ENCODE measurements at places on chromosomes 3 and 15.
A peak's percentile ranks its signal among the peaks of the same experiment; 100 is the strongest.

DNA sequence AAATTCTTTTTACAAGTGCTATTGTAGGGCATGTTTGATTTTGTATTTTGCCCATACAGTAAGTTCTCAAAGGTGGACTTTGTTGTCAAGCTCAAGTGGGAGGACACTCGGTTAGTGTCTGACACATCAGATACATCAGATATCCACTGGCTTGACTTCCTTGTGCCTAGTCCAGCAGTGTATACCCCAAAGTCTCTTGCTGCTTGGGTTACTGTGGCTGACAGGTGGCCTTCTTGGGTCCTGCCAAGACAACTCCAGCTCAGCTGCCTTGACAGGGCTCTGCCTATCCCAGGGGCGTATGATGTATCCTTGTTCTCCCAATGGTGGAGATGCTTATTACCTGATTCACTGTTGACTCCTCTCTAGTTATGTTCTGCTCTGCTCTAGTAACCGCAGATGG, 214.9 kb downstream of the CBLB start:
- DNase-seq = no peak

- no peak for DNase-seq
These were observed 45.6 kb upstream of the NDUFB4 start for GRCh38 chr3:120550546-120550945.

DNA sequence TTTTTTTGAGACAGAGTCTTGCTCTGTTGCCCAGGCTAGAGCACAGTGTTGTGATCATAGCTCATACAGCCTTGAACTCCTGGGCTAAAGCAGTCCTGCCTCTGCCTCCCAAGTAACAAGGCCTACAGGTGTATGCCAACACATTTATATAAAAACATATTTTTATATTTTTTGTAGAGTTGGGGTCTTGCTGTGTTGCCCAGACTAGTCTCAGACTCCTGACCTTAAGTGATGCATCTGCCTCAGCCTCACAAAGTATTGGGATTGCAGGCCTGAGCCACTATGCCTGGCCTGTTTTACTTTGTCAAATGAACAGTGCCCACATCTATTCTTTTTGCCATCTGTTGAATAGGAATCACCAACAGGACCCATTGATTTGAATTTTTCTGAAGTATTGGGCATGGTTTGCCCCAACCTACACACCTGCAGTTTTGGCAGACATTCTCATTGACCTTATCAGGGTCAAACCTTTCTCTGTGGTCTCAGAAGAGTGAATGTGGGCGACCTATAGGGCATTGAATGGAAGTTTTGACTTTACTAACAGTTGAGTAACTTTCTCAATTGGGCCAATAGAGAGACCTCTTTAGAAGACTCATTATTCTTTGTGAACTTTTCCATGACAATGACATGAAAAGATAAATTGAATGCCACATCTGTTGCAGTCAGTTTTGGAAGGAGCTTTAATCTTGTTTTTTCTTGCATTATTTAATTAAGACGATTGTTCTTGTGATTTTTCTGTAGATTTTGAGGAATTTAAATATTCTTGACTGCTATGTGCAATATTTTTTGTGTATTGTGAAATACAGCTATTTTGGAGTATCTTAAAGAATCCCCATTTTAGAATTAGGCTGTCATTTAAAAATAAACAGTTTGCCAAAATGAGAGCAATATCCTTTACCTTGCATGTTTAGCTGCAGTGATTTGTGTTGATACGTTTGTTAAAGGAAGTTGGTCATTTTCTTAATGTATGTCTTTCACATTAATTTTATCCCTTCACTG, 2.7 kb downstream of the IREB2 start:
- DNase-seq = no peak

- DNase-seq = no peak
These were observed 15.7 kb upstream of the RPLP1 start for GRCh38 chr15:69436951-69437350.

GRCh38 chr3:116836286-116836685, 126.7 kb downstream of the TUSC7 start:
- DNase-seq = no peak

DNA sequence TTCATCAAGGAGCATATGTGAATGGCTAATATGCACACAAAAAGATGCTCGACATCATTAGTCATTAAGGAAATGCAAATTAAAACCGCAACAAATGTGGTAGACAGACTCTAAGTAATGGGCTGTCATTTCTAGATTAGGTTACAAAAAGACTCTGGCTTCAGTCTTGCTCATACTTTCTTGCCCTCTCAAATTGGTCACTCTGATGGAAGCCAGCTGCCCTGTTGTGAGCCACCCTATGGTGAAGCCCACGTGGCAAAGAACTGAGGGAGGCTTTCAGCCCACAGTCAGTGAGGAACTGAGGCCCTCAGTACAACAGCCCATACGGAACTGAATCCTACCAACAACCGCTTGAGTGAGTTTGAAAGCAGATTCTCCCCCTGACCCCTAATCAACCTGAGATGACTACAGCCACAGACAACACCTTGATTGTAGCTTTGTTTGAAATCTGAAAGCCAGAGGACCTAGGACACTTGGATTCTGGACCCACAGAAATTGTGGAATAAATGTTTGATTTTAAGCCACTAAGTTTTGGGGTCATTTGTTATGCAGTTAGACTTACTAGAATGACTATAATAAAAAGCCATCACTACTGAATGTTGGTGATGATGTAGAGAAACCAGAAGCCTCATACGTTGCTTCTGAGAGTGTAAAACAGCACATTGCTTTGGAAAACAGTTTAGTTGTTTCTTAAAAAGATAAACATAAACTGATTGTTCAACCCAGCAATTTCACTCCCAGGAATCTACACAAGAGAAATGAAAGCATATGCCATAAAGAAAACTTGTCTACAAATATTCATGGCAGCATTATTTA, 45.7 kb downstream of the EHHADH start:
- DNase-seq = no peak

DNA sequence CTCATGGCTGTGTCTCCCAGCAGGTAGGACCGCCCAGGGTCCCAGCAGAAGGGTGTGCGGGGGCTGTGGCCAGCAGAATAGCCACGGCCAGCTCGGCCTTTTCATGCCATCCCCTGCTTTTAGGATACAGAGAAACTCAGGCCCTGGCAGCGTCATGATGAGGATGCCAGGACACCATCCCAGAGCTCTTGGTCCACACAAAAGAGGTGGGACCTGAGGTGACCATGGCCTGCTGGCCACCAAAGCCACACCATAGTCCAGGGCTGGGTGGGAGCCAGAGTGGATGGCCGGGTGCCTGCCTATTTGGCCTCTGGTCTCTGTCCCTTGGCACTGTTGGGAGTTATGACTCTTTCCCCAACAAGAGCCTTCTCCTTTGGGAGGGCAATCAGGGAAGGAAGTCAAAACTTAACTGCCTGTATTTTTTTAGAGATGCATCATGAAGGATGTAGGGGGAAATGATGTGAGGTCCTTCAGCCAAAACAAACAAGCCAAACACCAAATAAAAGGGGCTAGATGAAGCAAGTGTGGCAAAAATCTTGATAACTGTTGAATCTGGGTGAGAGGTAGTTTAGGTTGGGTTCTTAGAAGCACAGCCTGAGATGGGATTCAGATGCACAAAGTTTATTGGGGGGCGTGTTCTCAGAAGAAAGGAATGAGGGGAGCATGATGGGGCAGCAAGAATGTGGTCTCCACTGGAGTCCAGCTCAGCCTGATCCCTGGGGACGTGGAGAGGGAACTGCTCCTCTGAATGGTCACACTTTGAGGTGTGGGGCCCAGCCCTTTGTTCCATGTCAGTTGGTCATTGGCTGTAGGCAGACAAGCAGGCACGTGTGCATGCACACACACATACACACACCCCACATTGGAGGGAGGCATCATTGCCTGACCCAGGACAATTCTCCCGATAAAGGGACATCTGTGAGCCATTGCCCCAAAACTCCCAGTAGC, 33.2 kb downstream of the SMAD6 start:
- DNase-seq = no peak

DNA sequence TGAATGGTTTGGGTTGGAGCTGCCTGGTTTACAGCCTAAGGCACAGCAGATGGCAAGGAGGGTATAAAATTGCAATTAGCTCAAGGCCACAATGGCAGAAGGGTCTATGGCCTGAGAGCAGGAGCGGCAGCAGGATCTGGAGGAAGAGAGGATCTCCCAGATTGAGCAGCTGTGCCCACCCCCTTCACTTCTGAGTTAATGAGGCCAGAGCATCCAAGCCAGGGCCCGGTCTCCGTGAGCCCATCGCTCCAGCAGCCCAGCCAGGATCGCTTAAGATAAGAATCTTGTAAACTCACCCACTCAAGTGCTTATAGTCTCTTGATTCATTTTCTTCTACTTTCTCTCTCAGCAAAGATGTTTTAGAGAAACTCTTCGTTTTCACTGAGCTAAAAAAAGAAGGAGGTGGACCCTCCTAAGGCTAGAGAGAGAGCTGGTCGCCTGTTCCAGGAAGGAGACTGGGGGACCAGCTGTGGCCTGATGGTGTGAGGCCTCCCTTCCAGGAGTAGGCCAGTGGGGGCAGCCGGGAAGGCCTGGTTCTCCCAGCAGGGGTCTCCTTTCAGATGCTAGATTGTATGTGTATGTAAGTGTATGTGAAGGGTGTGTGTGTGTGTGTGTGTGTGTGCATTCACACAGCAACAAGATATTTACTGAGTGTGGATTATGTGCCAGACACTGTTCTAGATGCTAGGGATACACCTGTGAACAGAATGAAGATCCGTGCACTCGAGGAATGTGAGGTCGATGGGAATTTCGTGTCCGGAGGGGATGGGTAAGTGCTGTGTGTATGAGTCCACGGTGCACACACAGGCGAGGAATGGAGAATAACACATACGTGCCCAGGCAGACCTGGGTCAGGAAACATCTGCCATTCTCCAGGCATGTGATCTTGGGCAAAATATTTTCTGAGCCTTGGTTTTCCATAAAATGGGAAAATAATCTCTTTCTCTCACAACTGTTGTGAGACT, 18.6 kb downstream of the MAGEF1 start:
- no peak for DNase-seq

- no peak for DNase-seq
These were observed 252.8 kb downstream of the CD47 start for GRCh38 chr3:107837895-107838612.

- no peak for DNase-seq
These were observed 101.2 kb downstream of the CHSY1 start for GRCh38 chr15:101150723-101151040.

DNA sequence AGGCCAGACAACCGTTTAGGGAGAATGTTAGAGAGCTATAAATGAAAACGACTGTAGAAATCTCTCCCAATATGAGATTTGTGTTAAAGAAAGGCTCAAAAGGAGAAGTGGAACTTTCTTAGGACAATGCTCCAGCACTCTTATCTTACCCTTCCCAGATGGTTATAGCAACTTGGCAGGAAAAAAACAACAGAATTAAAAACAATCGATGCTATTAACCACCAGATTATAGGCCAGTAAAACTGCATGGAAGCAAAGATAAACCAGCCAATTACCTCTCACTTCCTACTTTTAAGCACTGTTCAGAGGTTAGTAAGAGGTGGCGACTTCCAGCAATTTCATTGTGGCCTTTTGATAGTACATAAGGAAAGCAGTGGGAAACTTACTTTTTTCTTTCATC, 72.9 kb downstream of the TMCC1 start:
- no peak for DNase-seq

DNA sequence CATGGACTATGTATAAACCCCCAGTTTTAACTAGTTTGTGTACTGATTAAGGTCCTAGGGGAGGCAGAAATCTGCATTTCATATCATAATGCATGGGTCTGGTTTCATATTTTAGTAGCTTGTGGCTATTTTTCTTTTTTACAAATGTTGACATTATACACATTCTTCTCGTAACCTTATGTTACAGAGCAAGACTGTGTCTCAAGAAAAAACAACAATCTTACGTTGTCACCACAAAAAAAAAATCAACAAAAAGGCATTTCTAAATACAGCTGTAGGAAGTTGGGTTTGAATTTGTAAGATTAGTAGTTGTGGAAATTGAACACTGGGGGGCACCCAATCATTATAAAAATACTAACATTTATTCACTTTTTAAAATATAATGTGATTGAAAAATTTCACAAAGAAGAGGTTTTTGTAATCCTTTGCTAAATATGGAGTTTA, 17.9 kb downstream of the SERP1 start:
- peak; percentile 11 for DNase-seq

DNA sequence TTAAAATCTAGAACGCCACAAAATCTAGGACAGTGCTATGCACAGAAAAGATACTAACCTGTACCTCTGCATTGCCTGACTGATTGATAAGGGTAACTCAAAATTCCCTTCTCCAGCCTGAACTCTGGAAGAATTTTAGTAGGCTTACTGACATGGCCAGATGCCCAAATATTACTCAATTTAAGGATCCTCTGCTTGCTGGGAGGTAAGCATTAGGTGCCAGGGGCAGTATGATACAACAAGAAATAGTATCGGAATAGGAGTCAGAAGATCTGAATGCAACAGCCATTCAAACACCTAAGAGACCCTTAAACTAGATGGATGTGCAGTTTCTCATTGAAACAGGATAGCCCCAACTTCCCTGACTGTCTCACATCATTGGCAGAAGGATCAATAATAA, 45.4 kb downstream of the CERS3 start:
- no peak for DNase-seq

DNA sequence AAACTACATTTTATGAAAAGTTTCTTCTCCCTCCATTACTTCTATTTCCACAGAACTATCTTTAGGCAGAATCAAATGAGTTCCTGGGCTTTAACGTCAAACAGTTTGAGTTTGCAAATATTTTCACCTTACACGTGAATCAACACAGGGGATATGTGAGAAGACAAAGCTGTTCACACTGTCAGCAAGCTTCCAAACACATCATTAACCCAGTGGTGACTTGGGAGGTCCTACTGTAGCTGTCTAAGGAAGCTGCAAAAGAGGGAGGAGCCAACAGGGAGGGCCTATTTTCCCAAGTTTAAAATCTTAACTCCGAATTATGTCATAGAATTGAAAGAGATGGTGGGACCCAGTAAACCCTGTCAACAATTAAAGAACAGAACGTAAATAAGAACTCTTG, 337.8 kb upstream of the DNAJC19 start:
- DNase-seq = no peak

GRCh38 chr3:138136201-138136600, 4.0 kb upstream of the A4GNT start:
- no peak for DNase-seq

DNA sequence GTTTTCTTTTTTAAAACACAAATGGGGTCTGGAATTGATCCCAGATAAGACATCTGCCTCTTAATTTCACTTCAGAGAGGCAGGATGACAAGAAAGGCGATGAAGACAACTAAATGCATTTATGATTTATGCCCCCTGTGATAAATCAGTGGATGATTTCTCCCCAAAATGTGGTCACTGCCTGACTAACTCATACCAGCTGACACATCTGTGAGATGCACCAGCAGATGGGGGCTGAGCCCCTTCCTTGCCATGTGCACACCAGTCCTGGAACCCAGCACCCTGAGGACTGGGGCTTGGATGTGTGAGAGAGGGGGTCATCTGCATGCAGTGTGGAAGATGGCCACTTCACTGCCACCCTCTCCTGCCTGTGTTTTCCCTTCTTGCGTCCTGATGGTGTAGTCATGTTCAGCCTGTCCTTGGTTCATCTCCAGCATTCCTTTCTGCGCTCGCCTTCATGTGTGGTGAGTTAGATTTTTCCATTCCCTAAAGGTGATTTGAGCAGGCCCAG, 264.3 kb downstream of the LRTM1 start:
- DNase-seq = no peak

GRCh38 chr3:114060906-114061655, 4.5 kb downstream of the QTRT2 start:
- DNase-seq = no peak
